ENCODE measurements at places on chromosomes 7 and 10.

GRCh38 chr10:239109-239508 is 103.9 kb downstream of the ZMYND11 start:
- DNase-seq, result no peak

GRCh38 chr7:142412551-142413193 is 154.8 kb upstream of the PRSS58 start:
- DNase-seq, result no peak

- no peak for DNase-seq
These were observed 404 bp upstream of the FMC1 start for GRCh38 chr7:139340808-139341057.

DNA sequence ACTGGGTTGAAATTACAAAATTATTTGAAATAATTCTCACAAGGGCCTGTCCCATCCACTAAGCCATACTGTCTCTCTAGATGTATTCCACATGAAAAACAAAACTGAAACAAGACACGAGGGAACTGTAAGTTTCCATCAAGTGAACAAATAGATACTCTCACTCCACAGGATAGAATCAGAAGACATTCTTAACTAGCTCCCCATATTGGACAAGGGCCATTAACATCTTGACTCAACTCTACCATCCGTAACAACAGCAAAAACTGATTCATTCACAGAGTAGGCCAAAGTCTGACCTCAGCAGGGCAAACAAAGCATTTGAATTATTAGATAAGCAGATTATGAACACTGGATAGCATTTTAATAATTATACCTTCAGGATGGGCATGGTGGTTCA is 29.1 kb downstream of the UBE2H start:
- DNase-seq, result no peak

DNA sequence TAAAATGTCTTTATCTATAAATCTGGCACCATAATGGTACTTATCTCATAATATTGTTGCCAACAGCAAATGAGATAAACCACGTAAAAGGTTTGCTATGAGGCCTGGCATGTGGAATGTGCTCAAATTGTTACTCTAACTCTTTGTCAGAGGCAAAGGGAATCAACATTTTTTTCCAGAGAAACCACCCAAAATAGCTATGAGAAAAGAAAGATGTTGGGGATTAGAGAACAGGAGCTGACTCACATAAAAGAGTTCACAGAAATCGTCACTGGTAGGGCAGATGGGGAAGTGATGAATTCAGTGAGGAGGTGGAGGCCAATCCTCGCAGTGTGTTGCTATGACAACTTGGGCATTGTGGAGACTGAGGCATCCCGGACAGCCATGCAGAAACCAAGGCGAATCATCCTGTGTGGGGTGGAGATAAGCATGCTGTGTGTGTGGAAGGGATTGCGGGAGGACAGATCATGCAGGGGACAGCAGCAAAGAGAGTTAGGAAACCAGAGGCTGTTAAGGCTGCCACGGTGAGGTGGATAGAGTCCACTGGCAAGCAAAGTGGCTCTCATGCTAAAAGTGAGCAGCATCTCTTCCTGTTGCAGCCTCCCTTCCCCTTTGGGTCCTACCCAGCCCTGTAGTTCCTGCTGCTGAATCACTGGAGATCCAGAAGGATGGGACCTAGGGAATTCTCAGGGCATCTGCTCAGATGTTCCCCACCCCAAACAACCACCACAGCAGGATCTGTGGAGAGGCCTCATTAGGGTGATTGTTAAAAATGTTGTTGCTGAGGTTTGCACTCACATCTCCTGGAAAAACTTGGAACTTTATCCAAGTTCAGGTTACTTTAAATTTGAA is 103.9 kb downstream of the CUBN start:
- DNase-seq, result no peak

DNA sequence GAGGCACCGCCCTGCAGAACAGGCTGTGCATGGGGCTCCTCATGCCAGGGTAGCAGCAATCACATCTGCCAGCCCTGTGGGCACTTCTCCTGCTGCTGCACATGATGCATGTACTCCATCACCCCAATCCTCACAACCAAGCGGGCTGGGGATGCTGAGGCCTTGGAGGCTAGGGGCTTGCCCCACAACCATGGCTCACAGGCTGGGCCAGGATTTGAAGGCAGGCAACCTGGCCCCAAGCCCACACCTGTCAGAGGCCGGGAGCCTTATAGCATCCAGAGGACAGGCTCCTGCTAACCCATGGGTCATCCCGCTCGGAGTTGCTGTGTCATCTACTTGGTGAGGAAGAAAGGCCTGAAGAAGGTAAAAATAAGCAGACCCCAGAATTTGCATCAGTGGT is 2.2 kb downstream of the POLM start:
- no peak for DNase-seq

GRCh38 chr10:97336006-97336405 is 1.5 kb upstream of the FRAT2 start:
- DNase-seq, result no peak

- DNase-seq, result no peak
These were observed 110.6 kb downstream of the BTRC start for GRCh38 chr10:101464599-101464998.

- no peak for DNase-seq
These were observed 367.7 kb downstream of the PHF14 start for GRCh38 chr7:11341285-11341944.

GRCh38 chr10:121624836-121625486 is 26.7 kb upstream of the FGFR2 start:
- no peak for DNase-seq

DNA sequence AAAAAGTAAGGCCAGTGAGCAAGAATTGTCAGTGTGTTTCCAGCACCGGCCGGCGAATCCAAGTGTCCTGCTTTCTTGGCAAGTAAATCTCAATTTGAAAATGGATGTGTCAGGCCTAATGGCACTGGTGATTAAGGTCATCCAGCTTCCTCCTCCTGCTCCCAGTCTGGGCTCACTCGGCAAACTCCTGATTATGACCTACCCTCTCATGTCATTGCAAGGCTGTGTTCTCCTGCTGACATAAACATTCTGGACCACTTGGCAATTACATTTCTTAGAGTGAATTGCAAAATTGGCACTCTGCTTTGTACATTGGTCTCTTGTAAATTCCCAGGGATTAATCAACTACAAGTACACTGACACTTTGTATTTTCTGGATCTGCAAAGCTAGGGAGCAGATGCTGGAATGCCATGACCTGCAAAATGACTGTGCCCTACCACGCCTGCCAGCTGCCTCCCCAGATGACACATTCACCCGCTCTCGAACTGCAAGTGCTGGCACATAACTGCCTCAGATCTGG is 473.8 kb downstream of the KIF20B start:
- no peak for DNase-seq

DNA sequence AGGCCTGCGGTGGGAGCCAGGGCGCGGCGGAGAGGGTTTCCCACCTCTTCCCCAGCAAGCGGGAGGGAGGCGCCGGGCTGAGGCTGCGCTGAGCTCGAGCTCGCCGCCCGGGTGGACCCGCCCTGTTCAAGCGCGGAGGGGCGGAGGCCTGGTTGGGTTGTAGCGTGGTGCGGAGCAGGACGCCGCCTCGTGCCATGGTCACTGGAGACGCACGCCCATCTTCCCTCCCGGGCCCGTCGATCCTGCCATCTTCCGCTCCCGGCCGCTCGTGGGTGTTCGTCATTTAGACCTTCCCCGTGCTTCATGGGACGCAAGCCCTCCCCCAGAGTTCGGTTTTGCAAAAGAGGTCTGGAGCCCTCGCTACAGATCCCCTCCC is 9.3 kb upstream of the EN2 start:
- DNase-seq, result no peak

- no peak for DNase-seq
These were observed 1023.2 kb downstream of the LRMDA start for GRCh38 chr10:76454506-76455140.

DNA sequence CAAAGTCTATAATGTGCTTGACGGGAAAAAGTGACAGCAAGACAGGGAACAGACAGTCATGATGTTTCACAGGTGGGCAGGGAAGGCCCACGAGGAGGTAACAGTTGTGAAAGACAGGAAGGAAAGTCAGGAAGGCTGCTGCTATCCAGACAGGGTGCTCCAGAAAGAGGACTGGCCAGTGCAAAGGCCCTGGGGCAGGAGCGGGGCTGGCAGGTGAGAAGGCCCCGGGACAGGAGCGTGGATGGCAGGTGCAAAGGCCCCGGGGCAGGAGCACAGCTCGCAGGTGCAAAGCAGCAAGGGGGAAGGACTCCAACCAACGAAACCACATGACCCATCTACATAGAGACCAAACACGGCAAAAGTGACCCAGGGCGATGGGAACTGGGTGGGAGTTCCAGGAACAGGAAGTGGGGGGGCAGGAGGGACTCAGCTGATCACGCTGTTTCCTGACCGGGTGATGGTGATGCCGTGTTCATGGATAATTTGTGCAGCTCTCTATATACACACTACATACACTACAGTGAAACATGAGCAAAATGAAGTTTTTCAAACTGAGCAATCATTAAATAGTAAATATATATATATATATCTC is 138.2 kb downstream of the MAD1L1 start:
- DNase-seq, result no peak

GRCh38 chr10:44173608-44173894 is 211.3 kb downstream of the CXCL12 start:
- no peak for DNase-seq

DNA sequence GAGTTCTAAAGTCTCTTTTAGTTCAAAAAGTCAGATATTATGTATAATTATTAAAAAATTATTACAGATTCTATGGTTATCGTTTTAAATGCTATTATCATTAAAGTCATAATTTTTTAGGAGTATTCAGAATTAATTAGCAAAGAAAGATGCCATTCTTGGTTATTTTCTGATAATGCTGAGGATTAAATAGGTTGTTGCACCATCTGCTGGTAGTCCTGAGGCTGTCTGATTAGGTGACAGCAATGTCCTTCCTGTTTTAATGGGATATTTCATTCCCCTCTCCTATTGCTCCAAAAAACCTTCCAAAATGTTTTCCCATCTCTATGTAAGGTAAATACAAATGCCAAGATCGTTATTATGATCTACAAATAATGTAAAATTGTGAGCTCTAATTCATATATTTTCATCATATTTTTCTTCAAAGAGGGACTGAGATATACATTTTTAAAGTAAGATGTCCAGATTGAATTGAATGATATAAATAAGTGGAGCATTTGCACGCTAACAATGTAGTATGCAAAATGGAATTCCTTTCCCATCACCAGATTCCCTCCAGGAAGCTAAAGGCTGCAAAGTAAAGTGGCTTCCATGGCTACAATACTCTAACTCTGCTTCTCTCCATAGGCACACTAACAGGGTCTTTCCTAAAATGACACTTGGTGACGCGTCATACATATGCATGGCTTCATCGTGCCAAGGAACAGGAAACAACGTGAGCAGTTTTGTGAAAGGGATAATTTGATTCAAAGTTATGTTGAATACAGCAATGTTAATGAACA is 58.8 kb upstream of the AKR1E2 start:
- DNase-seq, result no peak

DNA sequence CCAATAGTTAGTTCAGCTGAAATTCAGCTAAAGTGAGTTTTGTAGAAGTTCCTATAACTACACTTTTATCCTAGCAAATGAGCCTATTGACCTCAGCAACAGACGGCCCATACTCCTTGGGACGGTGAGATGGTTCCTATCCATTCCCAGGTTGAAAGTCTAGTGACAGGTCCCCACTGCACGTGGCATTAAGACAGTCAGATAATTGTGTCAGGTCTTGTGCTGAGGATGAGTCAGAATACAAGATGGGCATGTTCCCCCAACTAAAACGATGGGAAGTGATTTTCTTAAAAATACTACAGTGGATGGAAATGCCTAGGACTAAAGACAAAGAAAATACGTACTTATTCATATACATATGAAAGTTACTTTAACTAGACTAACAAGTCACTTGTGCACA is 2.1 kb downstream of the CAV1 start:
- DNase-seq, result no peak

Measured in stimulated activated CD8-positive, alpha-beta memory T cell treated with anti-CD3 and anti-CD28 coated beads, Interleukin-15, amount 100 ng/mL, for 1 hour (primary cell).